ENCODE measurements at places on chromosomes 16 and 17. TPM values are rescaled to one million over a fixed set of nuclear protein-coding genes. Genes with fewer than 3 reads are reported as not detected.

GRCh38 chr17:33701910-33702309 is 408.8 kb upstream of the ASIC2 start:
- no peak for DNase-seq

GRCh38 chr17:60293580-60294335 is 98.2 kb downstream of the USP32 start:
- DNase-seq, result no peak

DNA sequence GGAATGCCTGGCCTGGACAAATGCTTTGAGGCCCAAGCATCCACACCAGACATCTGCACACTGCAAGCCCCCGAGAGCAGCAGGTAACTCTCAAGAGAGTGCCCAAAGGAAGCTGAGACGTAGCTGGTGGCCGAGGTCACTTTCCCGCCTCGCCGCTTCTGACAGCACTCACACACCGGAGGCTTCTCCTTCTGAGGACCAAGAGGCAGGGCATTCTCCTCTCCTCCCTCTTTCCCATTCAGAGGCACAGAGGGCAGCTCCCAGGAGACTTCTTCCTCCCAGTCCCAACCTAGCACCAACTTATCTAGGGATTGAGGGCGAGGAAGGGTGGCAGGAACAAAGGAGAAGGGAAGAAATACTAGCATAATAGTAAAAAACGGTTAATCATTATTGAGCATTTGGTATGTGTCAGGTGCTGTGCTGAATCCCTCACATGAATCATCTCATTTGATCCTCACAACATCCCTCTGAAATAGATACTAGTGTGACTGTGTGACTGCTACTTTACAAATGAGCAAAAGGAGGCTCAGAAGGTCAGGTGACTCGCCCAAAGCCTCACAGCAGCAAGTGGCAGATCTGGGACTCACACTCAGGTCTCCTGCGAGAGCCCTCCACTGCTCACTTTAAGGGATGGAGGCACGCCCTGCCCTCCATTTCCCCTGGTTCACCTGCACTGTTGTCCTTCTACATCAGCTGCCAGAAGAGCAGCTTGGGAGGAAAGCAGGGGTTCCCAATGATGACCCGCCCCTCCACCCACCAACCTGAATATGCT is 41.8 kb downstream of the MYO18A start:
- no peak for DNase-seq

DNA sequence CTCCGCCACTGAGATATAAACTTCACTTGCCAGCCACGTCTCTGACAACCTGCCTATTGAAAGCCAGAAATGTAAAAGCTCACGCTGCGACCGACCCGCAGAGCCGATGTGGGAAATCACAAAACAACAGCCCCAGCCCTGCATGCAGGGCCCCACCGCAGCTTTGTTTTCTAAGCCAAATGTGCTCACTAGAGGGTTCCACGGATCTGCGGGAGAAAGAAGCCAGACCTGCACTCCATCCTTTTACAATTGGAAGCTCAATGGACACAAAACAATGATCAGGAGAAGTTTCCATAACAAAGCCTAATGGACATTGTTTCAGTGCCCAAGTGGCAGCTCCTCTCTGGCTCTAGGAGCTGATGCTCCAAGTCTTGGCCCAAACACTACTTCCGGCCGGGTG is 33.1 kb downstream of the WIPI1 start:
- DNase-seq, result no peak

DNA sequence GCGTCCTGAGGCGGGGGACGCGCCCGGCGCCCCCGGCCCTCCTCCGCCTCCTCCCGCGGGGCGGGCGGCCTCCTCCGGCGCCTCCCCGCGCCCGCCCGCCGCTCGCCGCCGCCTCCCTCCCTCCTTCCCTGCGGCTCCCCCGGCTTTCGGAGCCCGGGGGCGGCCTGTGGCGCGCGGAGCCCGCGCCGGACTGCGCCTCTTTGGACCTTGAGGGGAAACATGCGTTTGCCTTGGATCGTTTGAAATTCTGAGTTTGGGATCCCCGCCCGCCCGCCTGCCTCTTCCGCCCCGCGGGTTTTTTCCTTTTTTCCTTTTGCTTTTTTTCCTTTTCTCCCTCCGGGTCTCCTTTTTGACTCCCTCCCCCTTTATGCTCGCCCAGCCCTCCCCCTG is 390 bp downstream of the ZNRF1 start:
- peak; percentile 46 for DNase-seq

BAHCC1 gene
- total RNA-seq, result 9.9 TPM

Data from left cardiac atrium (tissue), 4 donors.